Colonic mucosa (tissue), 4 donors: ENCODE measurements at places on chromosomes 2 and 18.

GRCh38 chr18:47215554-47216138 is 35.8 kb downstream of the SKOR2 start:
- DNase-seq, result no peak

DNA sequence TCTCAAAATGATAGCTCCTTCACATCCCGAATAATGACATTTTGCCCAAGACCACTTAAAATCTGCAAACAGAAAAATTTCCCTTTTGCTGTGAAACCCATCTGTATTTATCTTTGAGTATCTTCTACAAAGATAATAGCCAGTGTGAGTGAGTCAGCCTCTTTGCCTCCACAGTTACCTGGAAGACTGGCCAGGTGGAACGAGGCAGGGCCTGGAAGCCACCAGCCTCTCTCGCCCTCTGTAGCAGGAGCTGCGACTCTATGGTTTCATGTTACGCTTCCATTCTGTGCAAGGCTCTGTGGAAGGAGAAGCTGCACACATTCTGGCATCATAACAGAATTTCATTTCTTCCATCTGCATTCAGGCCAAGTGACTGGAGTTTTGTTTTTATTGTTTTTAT is 9.5 kb downstream of the ELP2 start:
- no peak for DNase-seq

GRCh38 chr2:43131890-43132682 is 94.3 kb downstream of the ZFP36L2 start:
- no peak for DNase-seq

GRCh38 chr2:1658394-1659151 is 85.7 kb downstream of the PXDN start:
- DNase-seq, result no peak
